ENCODE measurements at places on chromosomes 2 and 18.

DNA sequence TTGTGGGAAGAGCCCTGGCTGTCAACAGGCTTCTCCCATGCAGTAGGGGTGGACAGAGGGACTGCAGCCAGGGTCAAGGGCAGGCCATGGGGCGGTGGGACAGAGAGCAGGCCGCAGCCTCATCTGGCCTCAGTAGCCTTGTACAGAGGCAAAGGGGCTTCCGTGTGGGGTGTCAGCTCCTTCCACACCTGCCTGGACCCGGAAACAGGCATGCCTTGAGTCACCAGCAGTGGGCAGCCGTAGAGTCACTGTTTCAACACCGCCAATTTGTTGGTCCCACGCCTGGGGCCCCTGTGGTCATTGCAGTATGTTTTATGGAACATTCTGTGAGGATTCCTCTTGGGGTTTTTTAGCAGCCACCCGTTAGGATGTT lies 173.0 kb downstream of the SMAD7 start:
- DNase-seq: no peak

DNA sequence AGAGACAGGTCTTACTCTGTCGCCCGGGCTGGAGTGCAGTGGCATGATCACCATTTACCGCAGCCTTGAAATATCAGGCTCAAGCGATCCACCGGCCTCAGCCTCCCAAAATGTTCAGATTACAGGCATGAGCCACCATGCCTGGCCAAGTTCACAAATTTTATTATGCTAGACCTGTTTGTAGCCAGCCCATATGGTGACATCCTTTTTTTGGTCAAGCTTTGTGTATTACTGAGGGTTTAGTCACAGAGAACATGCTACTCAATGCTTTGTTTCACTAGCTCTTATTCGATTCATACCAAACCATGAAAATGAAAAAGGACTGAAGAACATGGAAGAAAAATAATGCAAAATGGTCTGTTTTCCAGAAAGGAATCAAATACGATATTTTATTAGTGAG lies 41.4 kb downstream of the DGKD start:
- DNase-seq: no peak

GRCh38 chr2:61807036-61807757 lies 46.7 kb downstream of the FAM161A start:
- DNase-seq: no peak

- DNase-seq: no peak
Measured at GRCh38 chr18:59047321-59048047, 92.2 kb upstream of the SEC11C start.

GRCh38 chr2:13583609-13584008 lies 866.9 kb downstream of the TRIB2 start:
- DNase-seq: no peak

GRCh38 chr2:230861552-230862255 lies 3.0 kb upstream of the ITM2C start:
- no peak for DNase-seq

DNA sequence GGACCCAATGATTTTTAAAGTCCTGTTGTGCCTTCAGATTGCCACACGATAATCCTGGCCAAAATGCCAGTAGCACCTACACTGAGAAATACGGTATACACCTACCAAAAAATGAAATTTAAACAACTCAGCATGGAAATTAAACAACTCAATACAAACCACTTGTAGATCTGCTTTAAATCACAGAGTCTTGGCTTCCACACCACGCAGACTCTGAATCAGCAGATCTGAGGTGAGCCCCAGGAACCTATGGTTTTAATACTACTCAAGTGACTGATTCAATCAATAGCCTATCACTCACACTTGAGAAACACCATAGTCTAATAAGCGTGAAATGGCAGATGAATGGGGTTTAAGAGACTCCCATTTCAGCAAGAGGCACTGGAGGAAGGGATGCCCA lies 46.9 kb downstream of the MAP4K3 start:
- no peak for DNase-seq

DNA sequence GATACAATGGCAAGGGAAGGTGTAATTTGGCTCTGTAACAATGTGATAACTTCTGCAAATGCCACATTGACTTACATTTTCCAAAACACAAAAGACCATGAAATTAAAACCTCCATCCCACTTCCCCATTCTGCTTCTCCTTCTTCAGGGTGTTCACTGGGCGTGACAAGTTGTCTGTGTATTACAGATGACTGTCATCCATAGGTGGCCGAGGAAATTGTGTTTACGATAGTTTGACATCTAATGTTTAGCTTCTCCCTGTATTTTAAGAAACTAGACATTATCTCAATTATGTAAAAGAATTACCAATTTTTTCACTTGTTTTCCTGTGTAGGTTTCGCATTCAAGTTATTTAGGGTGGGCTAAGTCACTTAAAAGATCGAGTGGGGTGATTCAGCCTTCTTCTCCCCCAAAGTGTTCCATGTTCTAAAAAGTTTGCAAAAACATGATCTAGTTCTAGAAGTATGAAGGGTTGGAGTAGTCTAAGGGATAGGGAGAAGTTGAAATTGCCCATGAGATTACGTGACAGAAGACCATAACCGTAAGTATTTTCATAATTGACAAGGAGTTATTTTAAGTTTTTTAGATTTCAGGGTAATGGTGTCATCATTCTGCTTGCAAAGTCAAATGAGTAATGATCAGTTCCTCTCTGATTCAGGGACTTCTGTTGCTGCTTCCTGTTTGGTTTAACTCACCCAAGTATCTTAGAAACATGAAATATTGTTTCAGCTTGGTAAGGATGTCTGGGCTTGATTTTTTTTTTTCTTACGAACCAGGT lies 25.2 kb upstream of the CYTIP start:
- no peak for DNase-seq

GRCh38 chr2:65128297-65129190 lies 1.4 kb downstream of the RAB1A start:
- no peak for DNase-seq

- no peak for DNase-seq
Measured at GRCh38 chr2:18829976-18830375, 240.6 kb upstream of the NT5C1B start.

- no peak for DNase-seq
Measured at GRCh38 chr2:181818840-181819239, 72.7 kb upstream of the ITPRID2 start.

- DNase-seq: no peak
Measured at GRCh38 chr2:112916145-112916571, 5.2 kb downstream of the IL37 start.

DNA sequence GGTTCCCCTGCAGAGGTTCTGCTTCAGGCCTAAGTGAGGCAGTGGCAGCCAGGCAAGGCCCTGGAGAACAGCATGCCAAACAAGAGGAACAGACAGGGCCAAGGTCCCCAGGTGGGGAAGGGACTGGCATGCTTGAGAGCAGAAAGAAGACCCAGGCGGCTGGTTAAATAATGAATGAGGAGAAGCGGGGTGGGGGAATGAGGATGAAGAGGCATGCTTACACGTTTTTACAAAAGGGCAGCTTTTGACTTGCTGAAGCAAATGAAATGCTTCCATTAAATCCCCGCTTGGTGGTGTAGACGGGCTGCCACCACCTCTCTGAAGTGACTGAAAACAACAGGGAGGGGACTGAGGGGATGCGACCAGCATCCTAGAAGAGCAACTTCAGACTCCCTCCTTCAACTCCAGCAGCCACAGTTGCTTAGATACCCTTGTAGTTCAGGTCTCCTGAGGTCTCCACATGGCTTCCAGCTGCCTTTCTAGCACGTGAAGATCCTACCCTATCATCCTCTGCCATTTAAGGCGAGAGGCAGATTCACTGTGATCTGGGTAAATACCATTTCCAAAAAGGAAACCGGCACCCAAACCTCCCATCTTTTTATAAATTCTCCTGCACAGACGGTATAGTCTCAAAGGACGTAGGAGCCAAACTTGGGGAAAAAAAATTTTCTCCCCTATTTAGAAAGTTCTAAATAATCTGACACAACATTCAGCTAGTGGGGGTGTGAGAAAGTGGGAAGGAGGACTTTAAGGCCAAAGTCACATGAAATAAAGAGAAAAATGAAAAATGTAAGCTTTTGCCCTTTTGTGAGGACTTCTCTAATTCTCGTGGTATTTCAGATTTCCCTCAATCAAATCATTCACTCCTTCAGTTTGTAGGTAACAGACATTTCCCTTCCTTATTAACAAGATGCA lies 65.6 kb downstream of the CACNB4 start:
- no peak for DNase-seq

GRCh38 chr2:235255693-235256092 lies 238.2 kb upstream of the AGAP1 start:
- DNase-seq: no peak

- no peak for DNase-seq
Measured at GRCh38 chr2:174600349-174600748, 2.7 kb upstream of the WIPF1 start.

DNA sequence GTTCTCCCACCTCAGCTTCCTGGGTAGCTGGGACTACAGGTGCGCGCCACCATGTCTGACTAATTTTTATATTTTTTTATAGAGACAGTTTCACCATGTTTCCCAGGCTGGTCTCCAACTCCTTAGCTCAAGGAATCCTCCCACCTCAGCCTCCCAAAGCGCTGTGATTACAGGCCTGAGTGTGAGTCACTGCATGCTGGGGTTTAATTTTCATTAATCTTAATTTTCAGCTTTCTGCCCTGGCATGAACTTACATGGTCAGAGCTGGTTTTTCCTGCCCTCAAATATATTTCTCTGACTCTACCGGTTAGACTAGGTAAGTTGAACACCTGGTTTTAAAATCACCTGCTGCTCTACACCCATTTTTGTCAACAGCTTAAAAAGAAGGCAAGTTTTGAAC lies 3.1 kb downstream of the MARCHF7 start:
- no peak for DNase-seq

GRCh38 chr2:73984922-73985307 lies 205 bp downstream of the TET3 start:
- DNase-seq: peak; percentile 56

GRCh38 chr2:96333708-96334107 lies 1.9 kb upstream of the NCAPH start:
- no peak for DNase-seq

- no peak for DNase-seq
Measured at GRCh38 chr2:173866874-173867618, 98.1 kb downstream of the SP3 start.
